ENCODE measurements at places on chromosomes 2 and 18.

DNA sequence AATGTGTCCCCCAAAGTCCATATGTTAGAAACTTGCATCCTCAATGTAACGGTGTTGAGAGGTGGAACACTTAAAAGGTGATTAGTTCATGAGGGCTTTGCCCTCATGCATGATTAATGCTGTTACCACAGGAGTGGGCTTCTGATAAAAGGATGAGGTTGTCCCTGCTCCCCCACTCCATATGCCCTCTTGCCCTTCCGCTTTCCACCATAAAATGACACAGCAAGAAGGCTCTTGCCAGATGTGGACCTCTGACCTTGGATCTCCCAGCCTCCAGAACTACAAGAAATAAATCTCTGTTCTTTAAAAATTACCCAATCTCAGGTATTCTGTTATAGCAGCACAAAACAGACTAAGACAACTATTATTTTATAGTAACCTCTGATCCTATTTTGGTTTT lies 412.1 kb downstream of the NBAS start:
- no peak for DNase-seq

- no peak for DNase-seq
Observed at GRCh38 chr18:68472701-68473295, 242.1 kb downstream of the TMX3 start.

GRCh38 chr2:25286025-25286400 lies 55.7 kb downstream of the DNMT3A start:
- DNase-seq, result no peak

- no peak for DNase-seq
Observed at GRCh38 chr2:71736091-71736861, 282.9 kb downstream of the DYSF start.

- peak; percentile 29 for DNase-seq
Observed at GRCh38 chr2:149562324-149562723, 25.3 kb downstream of the MMADHC start.

DNA sequence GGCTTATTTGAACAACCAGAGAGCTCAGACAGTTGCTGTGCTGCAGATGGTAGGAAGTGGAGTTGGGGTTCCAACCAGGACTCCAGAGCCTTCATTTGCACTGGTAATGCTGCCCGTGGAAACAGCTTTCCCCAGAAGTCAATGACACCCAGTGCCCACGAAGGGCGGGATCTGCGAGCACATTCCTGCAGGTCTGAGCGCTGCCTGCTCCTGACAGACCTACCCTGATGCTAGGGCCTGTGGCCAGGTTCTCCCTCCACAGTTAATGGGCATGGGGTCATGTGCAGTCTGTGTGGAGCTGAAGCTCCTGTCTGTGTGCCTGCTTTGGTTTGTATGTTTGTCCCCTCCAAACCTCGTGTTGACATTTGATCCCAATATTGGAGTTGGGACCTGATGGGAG lies 299.0 kb upstream of the HS6ST1 start:
- no peak for DNase-seq

GRCh38 chr2:127047716-127048617 lies 59.0 kb downstream of the BIN1 start:
- no peak for DNase-seq

GRCh38 chr18:50266248-50266704 lies at the start of gene CFAP53:
CFAP53 (minus strand) TSS chr18:50266495; CDS start chr18:50266404, 91 bp downstream.
- peak; percentile 91 for DNase-seq

DNA sequence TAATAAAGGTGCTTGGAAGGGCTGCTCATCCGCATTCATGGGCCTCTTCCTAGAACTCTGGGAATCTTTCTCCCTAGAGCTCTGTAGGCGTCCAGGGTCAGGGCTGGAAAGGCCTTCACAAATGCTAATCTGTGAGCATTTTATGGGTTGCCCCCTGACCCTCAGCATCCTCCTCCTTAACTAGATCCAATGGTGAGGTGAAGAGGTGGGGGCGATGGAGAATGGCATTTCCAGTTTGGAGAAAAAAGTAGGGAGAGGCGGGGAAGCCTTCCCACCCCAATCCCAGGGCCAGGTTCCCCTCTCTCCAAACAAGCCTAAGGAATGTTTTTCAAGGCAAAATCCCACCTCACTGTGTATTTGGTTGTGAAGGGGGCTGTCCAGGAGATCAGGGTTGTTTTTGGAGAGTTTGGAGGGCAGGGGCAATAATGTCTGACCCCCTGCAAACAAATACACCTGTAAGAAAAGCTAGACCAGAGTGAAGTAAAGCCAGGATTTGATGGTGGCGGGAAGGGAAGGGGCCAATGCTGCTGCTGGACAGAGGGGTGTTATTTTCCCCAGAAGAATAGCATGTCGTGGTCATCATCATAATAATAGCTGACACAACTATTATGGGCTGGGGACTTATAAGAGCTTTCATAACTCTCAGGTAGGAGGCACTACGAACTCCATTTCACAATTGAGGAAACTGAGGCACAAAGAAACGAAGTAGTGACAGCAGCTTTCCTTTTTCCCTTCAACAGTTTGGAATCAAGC lies 1.4 kb upstream of the MYCN start:
- no peak for DNase-seq

DNA sequence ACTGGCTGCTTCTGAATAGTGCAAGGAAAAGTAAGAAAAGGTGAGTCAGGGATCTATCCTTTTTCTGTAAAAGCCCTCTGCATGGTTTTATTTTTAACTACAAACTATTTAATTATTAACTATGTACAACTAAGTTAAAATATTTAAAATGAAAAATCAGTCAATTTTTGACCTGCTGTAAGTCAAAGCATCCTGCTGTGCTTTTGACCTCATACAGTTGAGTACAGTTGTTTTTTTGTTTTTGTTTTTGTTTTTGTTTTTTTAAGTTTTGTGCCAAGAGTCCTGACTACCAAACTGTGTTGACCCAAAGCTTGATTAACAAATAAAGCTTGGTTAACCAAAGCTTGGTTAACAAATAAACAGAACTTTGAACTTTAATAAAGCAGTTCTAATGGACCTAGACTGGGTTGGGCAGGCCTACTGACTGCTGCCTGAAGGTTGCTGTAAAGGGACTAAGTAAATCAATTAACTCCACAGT lies at the start of gene ACMSD:
ACMSD (plus strand) TSS at position 474 of the 478 bp plus-strand sequence. CDS start 67 bp downstream, outside the sequence.
- DNase-seq, result no peak

GRCh38 chr18:78980777-78981380 lies 1.3 kb downstream of the SALL3 start:
- DNase-seq, result peak; percentile 47

DNA sequence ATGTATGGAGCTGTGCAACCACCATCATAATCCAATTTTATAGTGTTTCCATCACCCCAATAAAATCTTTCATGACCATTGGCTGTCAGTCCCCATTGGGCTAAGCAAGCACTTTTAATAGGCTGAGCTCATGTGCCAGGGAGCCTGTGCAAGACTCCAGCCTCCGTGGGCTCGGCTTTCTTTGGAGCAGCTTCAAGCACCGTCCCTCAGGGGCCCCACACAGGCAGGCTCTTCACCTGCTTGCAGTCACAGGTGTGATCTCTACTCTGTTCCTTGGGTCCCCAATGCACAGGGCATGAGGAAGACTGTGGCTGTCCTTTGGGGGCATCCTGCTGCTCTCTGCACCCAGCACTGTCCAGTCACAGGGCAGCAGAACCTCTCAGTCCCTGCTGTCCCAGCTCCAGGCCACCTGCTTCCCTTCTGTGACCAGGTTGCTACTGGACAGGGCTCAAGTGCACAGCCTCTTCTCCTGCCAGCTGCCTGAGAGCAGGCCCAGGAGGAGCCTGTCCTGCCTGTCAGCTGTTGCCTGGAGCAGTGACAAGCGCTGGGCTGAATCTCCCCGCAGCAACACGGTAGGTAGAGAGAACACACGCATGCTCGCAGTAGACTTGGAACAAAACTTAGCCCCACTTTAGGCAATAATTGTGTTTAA lies 40.7 kb upstream of the TMEM131 start:
- no peak for DNase-seq

GRCh38 chr2:12910431-12910830 lies 193.7 kb downstream of the TRIB2 start:
- DNase-seq, result peak; percentile 61

DNA sequence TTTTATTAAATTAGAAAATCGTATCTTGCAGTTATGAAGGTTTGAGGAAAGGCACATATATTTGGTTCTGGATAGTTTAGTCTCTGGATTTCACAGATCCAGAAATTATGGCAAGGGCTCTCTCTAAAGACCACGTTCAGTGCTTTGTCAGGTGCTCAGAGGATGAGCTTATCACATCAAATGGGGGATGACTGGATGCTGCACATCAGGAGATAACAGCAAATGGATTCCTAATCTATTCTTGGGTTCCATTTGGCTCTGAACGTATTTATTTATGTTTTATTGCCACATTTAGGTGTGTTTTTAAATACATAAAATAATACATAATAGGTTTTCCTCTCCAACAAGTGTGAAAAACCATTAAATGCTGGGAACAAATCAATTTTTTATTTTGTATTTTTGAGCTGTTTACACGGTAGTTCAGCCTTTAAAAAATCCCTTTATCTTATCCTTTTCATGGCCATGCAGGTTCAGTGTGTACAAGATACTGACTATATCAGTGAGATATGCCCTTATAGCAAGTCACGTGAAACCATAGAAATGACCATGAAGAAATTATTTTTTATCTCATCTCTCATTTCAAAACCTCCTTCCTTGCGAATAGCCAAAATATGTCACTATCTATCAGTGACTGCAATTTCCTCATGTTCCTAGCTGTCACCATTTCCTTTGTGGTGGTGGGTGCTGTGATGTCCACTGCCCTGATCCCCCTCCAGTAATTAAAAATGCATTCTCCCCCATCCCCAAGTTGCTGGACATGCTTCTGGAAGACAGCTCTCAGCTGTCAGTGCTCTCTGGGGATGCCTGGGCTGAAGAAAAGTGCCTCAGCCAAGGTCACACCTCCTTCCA lies 25.9 kb upstream of the CXCR4 start:
- no peak for DNase-seq

All from fibroblast of lung (primary cell).